ENCODE measurements at places on chromosomes 13 and 19.
A peak's percentile ranks its signal among the peaks of the same experiment; 100 is the strongest.

GRCh38 chr13:80814541-80814940 lies 473.6 kb upstream of the SPRY2 start:
- no peak for DNase-seq

DNA sequence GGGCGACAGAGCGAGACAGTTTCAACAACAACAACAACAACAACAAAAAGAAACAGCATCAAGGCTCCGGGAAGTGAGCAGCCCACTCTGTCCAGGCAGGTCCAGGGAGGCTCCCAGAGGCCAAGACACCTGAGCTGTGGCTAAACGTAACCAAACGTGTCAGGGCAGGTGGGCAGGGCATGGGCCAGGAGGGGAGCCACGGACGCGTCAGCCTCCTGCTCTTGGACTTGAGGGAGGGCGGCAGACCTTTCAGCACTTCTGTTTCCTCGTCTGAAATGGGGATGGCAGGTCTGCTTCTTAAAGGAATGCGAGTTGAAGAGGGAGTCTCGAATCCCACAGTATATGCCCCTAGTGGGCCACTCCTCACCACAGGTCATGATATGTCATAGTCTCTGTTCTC lies 53.8 kb downstream of the MYO9B start:
- DNase-seq, result no peak

DNA sequence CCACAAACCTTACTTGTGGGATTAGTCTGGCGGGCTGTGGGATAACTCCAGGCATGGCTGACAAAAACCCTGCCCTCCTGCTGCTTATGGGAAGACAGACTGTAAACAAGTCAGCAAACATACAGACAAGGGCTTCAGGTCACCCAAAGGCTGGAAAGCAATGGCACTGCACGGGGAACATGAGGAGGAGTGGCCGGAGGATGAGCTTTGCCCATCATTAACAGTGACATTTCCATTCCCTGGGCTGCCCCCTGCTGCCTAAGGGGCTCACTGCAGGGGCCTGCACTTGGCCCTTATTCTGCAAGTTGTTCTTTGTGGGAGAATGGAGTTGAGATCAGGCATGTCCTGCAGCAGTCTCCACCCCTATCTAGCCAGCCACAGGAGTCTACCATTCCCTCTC lies 91.3 kb downstream of the UQCRFS1 start:
- DNase-seq, result no peak

DNA sequence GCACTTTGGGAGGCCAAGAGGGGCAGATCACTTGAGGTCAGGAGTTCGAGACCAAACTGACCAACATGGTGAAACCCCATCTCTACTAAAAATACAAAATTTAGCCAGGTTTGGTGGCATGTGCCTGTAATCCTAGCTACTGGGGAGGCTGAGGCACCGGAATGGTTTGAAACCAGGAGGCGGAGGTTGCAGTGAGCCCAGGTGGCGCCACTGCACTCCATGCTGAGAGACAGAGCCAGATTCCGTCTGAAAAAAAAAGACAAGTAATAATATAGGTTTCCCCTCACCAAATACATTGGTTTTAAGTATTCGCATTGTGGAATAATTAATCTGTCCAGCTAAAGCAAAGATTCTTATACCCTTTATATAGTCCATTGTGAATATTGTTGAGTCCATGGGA lies 1544.6 kb downstream of the OLFM4 start:
- DNase-seq, result no peak

DNA sequence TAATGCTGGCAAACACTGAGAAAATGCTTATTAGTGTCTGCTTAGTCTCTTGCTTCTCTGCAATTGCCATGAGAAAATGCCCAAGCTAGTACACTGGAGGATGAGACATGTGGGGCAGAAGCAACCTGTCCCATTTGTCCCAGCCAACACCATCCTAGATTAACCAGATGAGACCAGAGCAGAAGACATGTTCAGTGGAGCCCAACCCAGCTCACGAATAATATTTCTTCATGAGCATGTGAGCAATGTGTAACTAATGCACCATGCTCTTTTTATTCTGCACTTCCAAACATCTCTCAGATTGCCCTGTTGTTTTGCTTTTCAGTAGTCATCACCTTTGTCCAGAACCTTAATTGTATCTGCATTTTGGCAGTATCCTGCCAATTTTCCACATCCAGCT lies 21.4 kb downstream of the KL start:
- DNase-seq, result no peak

- no peak for DNase-seq
Observed at GRCh38 chr13:49776871-49777270, 15.6 kb downstream of the KPNA3 start.

GRCh38 chr19:49677901-49678674 lies 1.0 kb downstream of the PRMT1 start:
- DNase-seq, result peak; percentile 78

DNA sequence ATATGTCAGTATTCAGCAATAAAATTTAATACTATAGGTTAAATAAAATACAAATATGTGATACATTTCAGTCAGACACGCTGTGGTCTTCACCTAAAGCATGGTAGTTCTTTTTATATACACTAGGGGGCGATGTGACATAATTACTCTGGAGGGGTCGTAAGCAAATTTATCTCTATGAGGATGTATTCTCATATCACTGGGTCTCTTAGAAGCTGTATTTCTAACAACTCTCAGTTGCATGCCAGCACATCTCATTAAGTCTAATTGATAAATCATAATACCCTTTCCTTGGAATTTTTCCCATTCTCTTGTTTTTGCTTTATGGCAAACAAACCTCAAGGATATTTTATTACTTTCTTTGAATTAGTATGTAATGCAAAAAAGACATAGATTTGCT lies 3.9 kb upstream of the PCDH17 start:
- DNase-seq, result no peak

- no peak for DNase-seq
Observed at GRCh38 chr13:59368693-59369092, 795.0 kb downstream of the DIAPH3 start.

DNA sequence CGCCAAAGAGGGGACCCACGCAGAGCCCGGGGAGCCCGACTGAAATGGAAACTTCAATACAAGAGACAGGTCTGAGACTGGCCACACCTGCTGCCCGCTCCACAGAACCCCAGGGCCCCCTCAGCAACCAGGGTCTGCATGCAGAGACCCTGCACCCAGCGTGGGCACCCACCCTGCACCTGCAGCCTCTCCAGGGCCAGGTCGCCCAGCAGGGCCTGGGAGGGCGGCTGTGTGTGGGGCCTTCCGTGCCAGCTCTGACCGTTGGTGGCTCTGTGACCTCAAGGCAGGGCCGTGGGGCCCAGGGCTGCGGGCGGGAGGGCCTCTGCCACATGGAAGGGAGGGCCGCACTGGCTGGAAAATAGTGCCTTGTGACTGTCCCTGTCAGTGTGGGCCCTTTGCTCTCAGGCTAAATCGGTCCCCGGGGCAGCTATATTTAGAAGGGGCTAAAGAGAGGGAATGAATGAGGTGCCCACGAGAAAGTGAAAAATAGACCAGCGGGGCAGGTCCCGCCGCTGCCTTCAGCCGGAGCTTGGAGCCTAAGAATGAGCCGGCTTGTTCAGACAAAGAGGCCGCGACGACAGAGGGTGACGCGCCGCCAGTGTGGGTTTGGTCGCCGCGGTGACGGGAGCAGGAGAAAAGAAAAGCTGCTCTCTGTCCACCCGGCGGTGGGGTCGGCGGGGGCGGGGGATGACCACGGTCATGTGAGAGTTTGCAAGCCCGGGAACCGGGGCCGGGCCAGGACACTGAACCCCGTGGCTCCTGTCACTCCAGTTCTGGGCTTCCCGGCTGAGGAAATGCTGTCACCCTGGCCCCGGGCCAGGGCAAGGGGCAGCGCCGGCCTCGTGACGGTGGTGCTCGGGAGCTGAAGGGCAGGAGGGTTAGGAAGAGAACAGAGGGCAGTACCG lies 70.5 kb downstream of the GADD45B start:
- DNase-seq, result no peak

- no peak for DNase-seq
Observed at GRCh38 chr19:1172353-1173158, 1.5 kb downstream of the SBNO2 start.

DNA sequence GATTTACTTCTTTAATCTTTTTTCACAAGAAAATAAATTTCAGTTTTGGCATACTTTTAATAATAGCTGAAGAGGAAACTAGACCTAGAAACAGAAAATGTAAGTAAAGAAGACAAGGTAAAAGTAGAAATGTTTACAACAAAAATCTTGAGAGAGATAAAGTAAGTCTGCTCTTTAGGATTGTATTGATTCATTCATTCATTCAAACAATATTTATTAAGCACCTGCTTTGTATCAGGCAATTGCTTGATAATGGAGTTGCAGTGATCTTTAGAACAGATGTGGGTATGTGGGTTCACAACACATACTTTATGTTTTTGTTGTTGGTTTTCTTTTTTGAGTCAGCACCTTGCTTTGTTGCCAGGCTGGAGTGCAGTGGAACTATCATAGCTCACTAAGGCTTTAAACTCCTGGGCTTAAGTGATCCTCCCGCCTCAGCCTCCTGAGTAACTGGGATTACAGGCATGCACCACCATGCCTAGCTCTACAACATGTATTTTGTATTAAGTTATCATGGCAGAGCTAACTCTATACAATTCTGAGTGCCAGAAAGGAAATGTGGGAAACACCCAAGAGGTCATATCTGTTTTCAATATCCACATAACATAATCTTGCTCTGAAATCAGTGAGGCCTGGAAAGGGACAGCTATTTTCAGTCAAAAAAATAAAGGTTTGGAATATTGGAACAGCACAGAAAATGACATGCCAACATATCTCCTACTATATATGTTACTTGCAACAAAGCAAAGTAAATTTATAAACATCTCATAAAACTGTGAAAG lies 8.8 kb upstream of the SPART start:
- no peak for DNase-seq

DNA sequence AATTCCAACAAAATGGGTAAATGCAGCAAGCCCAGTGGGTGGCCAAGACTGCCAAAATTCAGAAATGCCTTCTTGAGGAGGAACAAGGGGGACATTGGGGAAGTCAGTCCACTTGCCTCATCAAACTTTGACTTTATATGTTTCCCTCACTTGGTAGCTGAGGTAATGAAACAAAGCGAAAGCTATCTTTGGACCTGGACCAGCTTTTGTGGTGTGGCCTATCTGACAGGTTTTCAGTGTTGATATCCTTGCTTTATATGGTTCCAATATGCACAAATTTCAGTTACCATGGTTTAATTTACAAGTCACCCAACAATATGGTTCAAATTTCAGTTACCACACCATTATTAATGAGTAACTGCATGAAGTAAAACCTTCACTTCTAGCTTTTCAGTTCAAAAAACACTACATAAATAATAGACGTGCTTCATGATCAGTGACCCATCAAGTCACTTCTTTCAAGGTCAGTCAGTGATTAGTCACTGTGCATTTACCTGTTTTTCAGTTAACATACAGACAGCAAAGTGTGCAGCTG lies 17.7 kb upstream of the POU4F1 start:
- no peak for DNase-seq

GRCh38 chr19:35879770-35880317 lies 11.5 kb downstream of the APLP1 start:
- peak; percentile 34 for DNase-seq
